ENCODE measurements at places on chromosomes 11 and 22.

DNA sequence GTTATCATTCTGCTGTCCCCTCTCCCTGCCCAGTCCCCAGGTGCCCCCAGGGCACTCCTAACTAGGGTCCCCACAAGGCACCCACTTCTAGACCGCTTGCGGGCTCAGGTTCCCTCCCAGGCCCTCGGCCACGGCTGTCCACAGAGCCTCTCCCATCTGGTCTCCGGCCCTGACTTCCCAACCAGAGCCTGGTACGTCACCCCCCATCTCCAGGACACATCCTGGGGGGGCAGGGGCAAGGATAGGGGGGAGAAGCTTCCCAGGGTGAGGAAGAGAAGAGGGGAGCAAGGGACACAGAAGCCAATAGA is 457 bp downstream of the SSTR3 start:
- DNase-seq: peak; percentile 57

DNA sequence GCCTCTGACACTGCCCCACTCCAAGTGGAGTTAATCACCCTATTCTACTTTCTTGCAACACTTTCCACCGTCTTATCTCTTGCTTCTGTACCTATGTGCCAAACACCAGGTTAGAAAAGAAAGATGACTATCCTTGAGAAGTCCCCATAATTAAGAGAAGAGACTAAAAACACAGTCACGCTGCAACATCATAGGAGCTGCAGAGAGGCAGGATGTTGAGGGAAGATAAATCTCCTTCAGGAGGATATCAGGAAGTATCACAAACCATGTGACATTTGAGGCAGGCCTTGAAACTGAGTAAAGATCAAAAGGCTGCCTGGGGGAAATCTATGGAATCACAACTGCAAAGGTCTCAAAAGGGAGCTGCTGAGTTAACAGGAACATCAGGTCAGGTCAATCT is 24.8 kb downstream of the GAB2 start:
- DNase-seq: no peak

- no peak for DNase-seq
Measured at GRCh38 chr11:43732225-43732624, 51.7 kb downstream of the HSD17B12 start.

GRCh38 chr11:14380947-14381561 is 22.1 kb upstream of the RRAS2 start:
- peak; percentile 87 for DNase-seq

DNA sequence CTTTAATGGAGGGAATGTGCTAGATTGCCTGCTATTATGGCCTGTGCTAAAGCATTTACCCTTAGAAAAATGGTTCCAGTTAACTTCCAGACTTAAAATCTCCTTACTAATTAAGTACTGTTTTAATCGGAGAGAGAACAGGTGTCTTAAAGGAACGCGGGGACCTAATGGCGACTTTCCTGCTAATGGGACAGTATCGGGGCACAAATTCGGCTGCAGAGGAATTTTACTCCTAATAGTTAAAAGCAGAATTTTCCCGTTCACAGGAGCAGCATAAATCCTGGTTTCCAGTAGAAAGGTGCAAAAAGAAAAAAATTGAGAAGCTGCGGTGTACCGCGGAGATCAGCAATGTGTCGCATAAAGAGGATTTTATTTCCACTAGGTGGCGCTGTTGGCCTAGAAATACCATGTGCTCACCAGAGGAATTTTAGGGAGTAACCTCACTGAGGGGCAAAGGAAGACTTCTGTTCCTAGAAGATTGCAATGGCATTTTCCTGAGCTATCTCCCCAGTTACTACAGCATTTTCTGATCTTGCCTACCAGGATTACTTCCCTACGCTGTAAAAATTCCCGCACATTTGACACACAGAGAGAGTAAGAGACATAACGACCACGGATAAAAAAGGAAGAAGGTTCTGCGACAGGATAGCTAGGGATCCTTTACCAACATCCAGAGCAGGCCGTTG is 44.5 kb downstream of the ZNF280B start:
- no peak for DNase-seq

- DNase-seq: peak; percentile 90
Measured at GRCh38 chr11:46675288-46675851, 25.0 kb downstream of the ARHGAP1 start.

GRCh38 chr11:105399511-105399910 is 210.4 kb upstream of the GRIA4 start:
- DNase-seq: no peak
